Fibroblast of lung (primary cell): ENCODE measurements at places on chromosomes 4 and X.

DNA sequence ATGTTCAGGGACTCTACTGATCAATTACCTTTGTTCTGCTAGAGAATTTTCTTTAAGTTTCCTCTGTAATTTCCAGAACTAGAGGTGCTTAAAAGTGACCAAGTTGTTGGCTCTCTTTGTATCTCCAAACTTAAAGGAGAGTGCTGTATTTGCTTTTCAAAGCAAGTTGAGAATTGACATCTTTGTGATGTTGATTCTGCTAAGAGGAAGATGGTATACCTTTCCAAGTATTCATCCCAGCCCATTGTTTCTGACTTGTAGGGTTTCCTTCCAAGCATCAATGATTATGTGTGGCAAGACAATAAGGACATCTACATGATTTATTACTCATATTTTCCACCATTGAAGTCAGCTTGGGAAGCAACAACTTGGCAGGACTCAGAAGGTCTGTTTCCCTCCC, 190.6 kb downstream of the GC start:
- no peak for DNase-seq

- DNase-seq, result no peak
Measured at GRCh38 chrX:123256378-123256777, 72.3 kb downstream of the GRIA3 start.

DNA sequence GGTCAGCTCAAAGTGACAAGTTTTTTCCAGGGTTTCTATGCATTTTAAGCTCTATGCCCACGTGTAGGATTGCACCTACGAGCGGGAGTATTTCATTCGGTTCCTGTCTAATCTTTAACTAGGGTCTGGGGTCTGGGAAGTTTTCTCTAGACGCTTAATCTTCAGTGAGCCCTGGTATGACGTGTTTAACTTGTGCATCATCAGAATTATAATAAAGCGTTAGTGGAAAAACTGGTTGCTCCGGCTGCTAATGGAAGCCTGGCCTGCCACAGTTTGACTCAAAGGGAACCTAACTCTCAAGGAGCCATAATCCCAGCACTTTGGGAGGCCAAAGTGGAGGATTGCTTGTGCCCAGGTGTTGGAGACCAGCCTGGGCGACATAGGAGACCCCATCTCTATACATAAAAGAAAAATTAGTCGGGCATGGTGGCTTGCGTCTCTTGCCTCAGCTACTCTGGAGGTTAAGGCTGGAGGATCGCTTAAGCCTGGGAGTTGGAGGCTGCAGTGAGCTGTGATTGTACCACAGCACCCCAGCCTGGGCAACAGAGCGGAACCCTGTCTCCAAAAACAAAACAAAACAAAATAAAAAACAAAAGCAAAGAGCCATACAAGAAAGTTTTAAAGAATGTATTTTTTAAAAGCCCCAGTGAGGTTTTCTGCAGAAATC, 30.2 kb downstream of the ARSD start:
- no peak for DNase-seq

GRCh38 chr4:138494931-138495330, 252.8 kb upstream of the SLC7A11 start:
- no peak for DNase-seq

GRCh38 chr4:15754323-15754722, 23.8 kb upstream of the CD38 start:
- peak; percentile 88 for DNase-seq

DNA sequence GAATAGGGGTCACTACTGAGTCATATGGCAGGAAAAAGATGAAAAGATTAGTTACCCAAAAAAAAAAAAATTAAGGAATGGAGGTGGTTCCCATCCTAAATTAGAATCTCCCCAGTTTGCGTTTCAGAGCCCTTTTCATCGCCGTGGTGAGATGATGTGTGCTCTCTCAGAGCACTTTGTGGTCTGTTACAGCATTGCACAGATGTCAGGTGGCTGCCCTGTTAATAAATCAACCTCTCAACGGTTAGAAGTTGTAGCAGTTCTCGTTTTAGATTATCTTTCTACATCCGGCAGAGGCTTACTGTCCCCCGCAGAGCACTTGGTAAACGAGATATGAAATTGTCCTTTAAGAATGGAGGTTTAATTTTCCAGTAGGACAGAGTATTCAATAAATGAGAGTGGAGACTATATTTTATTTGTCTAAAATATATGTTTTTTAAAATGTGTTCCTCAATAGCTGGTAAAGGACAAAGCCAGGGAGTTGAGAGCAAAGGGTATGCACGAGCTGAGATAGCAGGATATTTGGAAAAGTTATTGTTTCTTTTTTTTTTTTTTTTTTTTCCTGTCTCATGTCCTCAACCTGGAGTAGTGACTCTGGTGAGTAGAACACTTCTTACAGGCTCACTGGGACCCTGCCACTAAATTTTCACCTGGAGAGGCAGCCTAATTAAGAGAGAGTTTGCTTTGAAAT, 26.9 kb downstream of the AFF1 start:
- DNase-seq, result peak; percentile 84

DNA sequence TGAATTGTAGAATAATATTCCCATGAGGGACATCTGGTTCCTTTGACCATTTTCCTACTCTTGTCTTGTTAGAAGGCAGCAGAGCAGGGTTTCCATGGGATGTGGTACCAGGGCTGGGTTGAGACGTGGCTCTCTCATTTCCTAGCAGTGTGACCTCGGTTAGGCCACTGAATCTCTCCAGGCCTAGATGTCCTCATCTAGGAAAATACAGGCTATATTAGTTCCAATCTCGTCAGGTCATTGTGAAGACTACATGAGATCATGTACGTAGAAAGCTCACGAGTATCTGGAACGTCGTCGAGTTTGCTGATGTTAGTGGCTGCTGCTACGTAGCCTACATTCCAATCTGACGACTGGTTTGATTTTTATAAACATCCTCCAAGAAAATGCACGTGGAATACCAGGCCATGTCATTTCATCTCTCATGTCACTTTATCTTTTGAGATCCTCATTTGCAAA, 278.2 kb upstream of the GATB start:
- peak; percentile 89 for DNase-seq

DNA sequence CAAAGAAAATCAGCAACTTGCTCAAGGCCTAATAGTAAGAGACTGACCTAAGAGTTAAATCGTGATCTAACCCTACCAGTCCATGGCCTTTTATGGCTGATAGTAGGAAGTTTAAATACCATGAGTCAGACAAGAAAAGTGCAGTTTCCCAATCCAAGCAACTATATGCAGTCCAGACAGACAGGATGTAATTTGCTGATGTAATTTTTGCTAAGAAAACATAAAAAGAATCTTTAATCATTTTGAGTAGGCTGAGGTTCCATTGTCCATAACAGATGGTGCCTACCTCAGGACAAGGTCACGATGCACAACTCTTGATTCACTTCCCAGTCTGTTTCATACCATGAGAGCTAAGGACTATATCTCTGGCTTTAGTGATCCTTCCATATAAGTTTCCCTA, 317.5 kb upstream of the GRIA3 start:
- DNase-seq, result peak; percentile 92

DNA sequence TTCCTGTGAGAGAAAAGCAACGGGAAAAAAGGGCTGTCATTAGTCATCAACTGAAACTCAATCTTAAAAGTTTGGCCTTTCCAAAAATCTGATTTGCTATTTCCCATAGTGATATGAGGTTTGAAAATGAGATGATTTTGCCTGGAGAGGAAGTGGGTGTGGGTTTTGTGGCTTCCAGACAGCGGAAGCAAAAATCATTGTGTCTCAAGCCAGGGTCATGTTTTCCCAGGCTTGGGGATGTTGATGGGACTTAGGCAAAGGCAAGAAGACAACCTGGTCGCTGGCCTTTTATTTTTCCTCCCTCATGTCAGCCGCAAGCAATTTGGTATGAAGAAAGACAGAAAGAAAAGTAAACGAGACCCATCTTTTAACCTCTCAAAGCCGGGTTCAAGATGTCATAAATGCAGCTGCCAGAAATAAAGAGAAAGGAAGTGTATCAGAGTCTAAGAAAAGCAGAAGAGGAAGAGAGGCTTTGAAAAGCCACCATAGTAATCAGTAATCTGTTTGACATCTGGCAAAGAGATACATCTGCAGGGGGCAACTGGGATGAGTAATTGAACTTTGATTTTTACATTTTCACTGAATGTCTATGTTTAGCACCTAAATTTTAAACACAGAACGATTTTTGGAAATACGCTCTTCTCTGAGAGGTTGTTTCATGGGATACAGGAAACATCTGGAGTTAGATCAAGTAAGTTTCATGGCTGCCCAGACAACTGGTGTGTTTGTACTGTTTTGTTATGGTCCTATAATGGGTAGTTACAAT, 521.6 kb upstream of the SLIT2 start:
- peak; percentile 9 for DNase-seq

GRCh38 chrX:700936-701335, 70.3 kb downstream of the SHOX start:
- no peak for DNase-seq

- DNase-seq, result peak; percentile 39
Measured at GRCh38 chrX:107629540-107629909, 1.2 kb downstream of the PRPS1 start.

DNA sequence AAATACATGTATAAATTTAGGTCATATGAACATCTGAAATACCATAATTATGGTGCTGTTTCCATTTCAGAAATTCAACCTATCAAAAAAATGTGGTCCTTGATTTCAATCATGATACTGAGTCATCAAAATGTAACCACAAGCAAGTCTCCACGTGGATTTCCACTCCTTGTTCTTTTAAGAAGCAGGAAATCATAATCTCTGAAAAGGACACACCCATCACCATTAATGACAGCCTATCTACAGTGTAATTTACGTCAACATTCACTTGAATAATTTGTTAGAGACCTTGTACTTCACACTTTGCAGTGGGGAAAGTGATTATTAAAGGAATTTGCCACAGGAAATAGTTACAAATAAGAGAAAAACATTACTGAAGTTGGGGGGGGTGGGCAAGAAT, 17.7 kb upstream of the SLC7A11 start:
- peak; percentile 82 for DNase-seq

- no peak for DNase-seq
Measured at GRCh38 chr4:74397748-74398426, 32.9 kb downstream of the EREG start.

- DNase-seq, result no peak
Measured at GRCh38 chrX:65811558-65812228, 144.2 kb downstream of the MSN start.
